ENCODE measurements at places on chromosomes 6 and 20. TPM values are rescaled to one million over a fixed set of nuclear protein-coding genes. Genes with fewer than 3 reads are reported as not detected.

DNA sequence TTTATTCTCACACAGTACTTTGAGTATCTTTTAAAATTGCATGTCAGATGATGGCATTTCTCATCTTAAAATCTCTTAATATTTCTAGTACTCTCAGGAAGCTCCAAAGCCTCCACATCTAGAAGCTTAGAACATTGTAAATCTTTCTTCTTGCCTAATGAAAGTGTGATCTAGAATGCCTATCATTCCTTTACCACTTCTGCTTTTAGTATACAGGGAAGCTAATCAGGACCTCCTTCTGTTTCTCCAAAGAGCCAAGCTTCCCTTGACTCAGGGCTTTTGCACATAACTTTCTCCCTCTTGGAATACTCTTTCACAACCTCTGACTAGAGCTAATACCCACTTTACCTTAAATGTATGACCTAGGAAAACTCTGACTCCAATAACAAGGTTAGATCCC is 7.5 kb upstream of the ELOVL4 start:
- DNase-seq, result no peak

- DNase-seq, result no peak
Measured at GRCh38 chr20:38774167-38774566, 25.9 kb downstream of the ACTR5 start.

- DNase-seq, result no peak
Measured at GRCh38 chr6:20191992-20192391, 20.3 kb downstream of the MBOAT1 start.

GRCh38 chr20:38112930-38113294 is 52.2 kb downstream of the TGM2 start:
- no peak for DNase-seq

TOMM34 gene
- total RNA-seq, result 52.9 TPM

FAM184A gene
- 0.35 TPM for total RNA-seq

- DNase-seq, result no peak
Measured at GRCh38 chr6:150698391-150698790, 98.7 kb downstream of the PLEKHG1 start.

- DNase-seq, result peak; percentile 97
Measured at GRCh38 chr20:44728801-44729443, 13.8 kb downstream of the CCN5 start.

LY6G6C gene
- total RNA-seq, result not detected

BMP6 gene
- 33.2 TPM for total RNA-seq

GRCh38 chr6:5537967-5538366 is 276.7 kb downstream of the FARS2 start:
- no peak for DNase-seq

- no peak for DNase-seq
Measured at GRCh38 chr6:82176616-82177015, 70.9 kb downstream of the IBTK start.

DNA sequence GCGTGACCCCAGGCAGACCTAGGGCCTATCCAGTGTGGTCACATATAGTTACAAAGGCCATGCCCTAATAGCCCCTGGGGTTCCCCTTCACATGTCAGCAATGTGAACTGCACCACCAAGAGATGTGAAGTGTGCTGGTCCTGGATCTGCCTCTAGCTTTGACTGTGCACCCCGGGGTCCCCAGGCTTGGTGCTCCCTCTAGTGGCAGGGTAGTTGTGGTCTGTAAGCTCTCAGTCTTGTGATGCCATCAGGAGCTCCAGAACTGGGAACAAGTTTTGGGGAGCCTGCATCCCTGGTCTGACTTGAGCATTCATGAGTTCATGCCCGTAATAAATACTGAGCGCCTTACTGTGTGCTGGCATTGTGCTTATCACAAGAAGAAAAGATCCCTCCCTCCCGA is 143.4 kb downstream of the DHX35 start:
- no peak for DNase-seq

DNA sequence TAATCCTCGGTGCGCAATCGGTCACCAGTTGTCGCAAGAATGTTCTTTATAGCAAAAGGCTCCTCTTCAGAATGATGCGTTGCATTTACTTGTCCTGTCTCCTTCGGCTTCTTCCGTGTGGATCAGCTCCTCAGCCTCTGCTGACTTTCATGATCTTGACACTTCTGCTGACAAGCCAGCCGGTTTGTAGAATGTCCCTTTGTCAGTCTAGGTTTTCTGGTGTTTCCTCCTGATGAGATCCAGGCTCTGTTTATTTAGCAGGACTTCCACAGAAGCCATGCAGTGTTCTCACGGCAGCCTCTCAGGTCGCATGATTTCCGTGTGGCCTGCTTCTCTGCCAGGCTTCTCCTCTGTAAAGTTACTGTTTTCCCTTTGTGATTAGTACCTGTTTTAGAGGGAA is 66.9 kb downstream of the STX11 start:
- DNase-seq, result no peak

DNA sequence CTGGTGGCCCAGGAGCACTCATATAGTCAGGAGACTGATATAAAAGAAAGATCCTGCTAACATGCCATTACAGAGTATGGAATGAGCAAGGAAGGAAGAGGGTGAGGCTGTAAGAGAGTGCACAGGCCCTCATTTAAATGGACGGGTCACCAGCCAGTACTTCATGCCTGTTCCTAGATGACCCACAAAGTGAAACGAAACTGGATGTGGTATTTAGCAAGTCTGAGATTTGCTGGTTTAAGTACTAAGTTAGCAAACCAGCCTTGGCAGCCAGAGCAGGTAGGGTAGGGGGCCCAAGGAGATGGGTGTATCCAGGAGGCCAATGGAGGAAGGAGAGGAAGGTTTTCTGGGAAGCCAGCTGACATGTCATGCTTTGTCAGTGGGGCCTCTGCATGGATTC is 15.9 kb downstream of the NT5E start:
- no peak for DNase-seq

DNA sequence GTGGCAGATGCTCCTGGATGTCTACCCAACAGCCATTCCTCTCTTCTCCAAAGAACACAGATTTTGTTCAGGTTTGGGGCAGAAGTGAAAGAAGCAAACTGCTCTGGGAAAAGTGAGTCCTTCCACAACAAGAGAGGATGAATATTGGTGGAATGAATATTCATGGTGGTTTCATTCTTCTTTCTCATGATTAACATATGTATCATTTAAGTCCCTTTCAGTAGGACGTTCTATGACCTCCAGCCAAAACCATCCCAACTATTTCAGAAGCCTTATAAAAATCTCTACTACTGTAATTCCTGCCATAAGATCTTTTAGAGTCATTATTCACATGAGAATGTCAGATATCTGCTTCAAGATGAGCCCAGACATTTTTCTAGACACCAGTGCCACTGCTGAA is 44.4 kb downstream of the MDN1 start:
- DNase-seq, result no peak

DEFB118 gene
- not detected for total RNA-seq

- DNase-seq, result no peak
Measured at GRCh38 chr6:51350308-51350904, 531.7 kb downstream of the TFAP2B start.

DNA sequence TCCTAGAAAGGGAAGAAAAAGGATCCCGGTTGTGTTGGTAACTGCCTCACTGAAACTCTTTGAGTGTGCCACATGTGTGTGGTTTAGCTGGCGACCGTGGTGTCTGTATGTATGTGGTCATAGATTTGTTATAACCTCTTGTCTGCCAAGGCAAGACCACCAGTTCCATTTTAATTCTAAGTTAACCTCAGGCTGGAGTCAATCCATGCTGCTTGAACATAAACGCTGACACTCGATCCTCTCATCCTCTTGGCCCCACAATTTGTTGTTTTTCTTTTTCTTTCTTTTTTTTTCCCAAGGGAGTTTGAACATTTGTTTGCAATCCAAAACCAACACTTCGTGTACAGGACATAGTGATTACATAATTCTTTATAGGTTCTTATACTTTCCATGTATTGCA is 318.9 kb upstream of the JAG1 start:
- DNase-seq, result no peak

- DNase-seq, result no peak
Measured at GRCh38 chr6:11493974-11494373, 43.6 kb upstream of the TMEM170B start.

THEMIS gene
- total RNA-seq, result not detected

DNA sequence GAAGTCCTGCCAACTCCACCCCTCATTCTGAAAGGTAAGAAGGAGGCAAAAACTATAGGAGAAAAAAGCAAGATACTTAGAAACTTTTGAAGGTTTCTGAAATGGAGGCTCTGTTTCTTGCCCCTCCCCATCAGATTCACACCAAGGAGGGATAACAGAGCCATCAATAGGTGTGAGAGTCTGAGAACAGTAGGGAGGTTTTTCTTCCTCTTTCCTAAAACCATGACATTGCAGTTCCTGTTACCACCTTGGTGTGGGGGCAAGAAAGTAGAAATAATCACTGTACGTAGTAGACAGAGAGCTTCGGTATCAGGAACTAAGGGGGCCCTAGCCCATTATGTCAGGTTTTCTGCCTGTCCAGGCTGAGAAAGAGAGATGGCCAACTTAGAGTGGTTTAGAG is 333.3 kb upstream of the SYNCRIP start:
- no peak for DNase-seq

DNAAF9 gene
- total RNA-seq, result 11.8 TPM

DNA sequence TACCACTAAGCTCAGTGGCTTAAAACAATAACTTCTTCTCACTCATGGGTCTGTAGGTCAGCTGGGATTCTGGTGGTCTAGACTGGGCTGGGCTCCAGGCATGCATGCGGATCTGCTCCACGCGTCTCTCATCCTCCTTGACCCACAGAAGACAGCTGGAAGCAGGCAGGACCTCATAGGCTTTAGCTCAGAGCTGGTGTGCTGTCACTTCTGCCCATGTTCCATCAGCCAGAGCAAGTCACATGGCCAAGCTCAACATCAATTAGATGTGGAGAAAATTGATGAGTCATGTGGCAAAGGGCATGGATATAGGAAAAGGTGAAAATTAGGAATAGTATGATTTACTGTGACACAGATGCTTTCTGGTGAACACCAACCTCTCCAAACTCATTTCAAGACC is 57.4 kb upstream of the PSMF1 start:
- no peak for DNase-seq

DNA sequence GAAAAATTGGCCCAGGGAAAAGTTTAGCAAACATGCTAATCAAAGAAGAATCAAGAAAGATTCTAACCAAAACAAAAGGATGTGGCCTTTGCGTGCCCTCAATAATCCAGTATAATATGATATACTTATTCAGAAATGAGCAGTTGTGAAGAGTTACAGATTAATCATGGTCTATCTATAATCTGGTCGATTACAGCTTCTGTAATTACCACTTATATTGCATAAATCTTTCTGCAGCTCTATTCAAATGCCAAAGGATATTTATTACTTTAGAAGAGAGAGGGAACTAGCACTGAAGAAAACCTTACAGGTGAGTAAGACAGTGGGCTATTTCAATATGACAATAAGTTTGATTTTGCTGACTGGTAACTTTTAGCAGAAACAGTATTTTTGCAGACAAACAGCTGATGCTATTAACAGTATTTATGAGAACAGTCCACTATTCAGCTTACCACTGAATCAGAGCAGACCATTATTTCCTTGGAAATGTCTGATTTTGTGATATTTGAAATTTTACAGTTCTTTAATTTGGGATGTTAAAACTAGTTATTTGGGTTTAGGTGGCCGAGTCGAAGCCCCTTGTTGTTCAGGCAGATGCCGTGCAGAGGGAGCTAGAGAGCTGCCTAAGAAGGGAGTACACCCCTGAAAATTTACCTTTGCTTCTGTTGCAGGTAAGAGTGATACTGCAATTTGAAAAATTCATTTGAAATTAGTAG is 92.2 kb downstream of the CEP57L1 start:
- peak; percentile 41 for DNase-seq

DNA sequence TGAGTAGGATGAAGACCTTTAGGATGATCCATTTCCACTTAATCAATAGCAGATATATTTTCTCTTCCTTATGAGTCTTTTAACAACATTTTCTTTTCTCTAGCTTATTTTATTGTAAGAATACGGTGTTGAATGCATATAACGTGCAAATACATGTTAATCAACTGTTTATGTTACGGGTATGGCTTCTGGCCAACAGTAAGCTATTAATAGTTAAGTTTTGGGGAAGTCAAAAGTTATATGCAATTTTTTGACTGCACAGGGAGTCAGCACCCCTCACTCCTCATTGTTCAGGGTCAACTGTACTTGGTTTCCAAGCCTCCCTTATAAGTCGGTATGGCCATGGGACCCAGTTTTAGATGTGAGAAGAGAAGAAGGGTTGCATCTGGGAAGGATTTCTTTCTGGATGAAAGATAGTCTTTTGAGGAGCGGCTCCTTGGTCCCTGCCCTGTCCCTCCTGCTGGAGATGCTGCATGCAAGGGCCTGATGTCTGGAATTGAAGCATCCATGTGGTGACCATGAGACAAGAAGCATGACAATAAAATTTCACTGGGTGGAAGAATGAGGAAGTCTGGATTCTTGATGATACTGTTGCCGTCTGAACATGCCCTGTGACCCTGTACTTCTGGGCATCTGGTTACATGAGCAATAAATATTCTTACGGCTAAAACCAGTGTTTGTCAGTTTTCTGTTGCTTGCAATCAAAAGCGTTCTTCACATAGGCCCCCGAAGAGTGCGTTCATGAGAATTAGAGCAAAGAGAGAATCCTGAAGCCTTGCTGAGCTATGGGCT is 194.7 kb upstream of the PMEPA1 start:
- no peak for DNase-seq

DNA sequence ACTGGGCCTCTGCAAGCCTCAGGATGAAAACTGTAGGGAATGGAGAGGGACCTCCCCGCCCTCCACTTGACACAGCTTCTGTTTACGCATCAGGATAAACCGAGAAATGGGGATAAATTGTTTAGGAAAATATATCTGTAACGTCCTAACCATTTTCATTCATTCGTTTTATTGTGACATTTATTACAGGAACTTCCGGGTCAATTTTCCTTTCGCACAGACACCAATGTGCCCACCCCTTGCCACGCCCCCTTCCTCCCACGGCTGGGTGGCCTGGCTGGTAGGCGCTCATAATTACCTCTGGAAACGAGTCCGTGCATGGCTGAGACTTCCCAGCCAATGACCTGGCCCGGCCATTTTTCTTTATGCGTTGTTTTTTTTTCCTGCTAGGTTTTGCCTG is 96.1 kb downstream of the BMP7 start:
- no peak for DNase-seq
